ENCODE measurements at places on chromosomes 6 and 20. TPM values are rescaled to one million over a fixed set of nuclear protein-coding genes. Genes with fewer than 3 reads are reported as not detected.
A peak's percentile ranks its signal among the peaks of the same experiment; 100 is the strongest.

DNA sequence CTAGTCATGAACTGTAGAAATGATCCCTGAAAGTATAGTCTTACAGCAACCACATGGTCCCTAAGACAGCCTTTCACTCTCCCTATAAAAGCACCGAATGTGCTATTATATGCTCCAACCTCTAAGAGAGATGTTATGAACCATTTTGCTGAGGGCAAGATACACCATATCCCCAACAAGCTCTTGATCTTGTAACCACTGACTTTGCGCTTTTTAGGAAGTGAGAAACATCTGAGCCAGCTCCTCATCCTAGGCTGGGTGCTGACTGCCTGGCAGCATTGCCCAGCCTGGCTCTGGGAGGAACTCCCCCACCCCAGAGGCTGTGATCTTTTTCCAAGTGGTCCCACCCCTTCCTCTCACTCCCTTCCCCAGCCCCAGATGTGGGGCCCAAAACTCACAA lies 3.1 kb upstream of the EMILIN3 start:
- no peak overlapping the region for H3K4me3 ChIP-seq
- peaks cover 36% of the 10 kb centered on the region for H3K27me3 ChIP-seq
- peaks cover 4% of the 10 kb centered on the region for H3K4me1 ChIP-seq
- H3K27ac ChIP-seq: no peak overlapping the region

- no peaks in the 10 kb centered on the region for H3K4me1 ChIP-seq
- no peak for DNase-seq
- H3K27me3 ChIP-seq: no peaks in the 10 kb centered on the region
- no peak overlapping the region for H3K4me3 ChIP-seq
- H3K36me3 ChIP-seq: no peaks in the 10 kb centered on the region
Observed at GRCh38 chr20:53001498-53002301, 29.5 kb downstream of the TSHZ2 start.

DNA sequence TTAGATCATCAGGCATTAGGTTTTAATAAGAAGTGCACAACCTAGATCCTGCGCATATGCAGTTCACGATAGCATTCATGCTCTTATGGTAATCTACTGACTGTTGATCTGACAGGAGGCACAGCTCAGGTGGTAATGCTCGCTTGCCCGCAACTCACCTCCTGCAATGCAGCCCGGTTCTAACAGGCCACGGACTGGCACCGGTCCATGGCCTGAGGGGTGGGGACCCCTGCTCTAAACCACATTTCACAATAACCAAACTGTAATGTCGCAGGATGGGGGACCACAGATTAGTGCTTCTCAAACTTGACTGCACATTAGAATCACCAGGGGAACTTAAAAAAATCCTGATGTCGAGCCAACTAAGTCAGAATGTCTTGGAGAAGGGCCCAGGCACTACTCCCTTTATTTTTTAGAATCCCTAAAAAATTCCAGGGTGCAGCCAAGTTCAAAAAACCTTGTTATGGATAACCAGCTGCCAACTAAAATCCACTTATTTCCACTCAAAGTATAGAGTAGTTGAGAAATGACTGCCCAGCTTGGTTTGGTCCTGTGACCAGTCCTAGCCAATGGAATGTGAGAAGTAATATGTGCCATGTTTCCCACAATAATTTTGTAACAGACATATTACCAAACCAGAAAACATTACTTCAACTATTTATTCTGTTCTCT lies 3.1 kb downstream of the SHPRH start:
- DNase-seq: no peak
- no peak overlapping the region for H3K27ac ChIP-seq
- H3K4me3 ChIP-seq: no peak overlapping the region
- no peaks in the 10 kb centered on the region for H3K36me3 ChIP-seq
- H3K4me1 ChIP-seq: peaks cover 38% of the 10 kb centered on the region

DNA sequence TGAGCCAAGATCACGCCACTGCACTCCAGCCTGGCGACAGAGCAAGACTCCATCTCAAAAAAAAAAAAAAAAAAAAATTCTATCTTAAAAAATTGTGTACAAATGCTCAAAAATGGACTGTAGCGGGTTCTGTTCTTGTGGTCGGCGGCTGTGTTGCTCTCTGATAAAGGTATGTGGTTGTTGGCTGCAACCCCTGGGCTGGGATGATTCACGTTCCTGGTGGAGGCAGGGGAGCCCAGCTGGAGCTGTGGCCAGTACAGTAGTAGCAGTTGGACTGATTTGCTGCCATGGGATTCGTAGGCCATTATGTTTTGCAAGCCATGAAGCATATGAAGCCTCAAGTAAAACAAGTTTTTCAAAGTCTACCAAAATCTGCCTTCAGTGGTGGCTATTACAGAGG lies 22.3 kb downstream of the MDN1 start:
- no peak for DNase-seq
- no peaks in the 10 kb centered on the region for H3K27me3 ChIP-seq
- no peak overlapping the region for H3K4me3 ChIP-seq
- H3K4me1 ChIP-seq: no peaks in the 10 kb centered on the region

DNA sequence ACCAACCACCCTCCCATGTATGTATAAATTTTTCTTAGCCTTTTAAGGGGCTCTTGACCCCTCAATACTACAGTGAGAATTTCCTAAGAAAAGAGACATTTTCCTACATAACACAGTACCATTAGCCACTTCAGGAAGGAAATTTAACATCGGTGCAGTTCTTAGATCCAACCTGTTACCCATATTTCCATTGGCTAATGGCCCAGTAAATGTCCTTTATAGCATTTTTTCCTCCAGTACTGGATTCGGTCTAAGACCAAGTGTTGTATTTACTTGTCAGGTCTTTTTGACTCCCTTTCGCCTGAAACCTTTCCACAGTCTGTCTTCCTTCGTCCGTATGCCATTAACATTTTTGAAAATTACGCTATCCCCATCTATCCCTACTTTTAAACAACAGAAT lies 173.4 kb upstream of the PMEPA1 start:
- H3K4me1 ChIP-seq: no peaks in the 10 kb centered on the region
- no peak for DNase-seq
- H3K27ac ChIP-seq: no peak overlapping the region
- no peaks in the 10 kb centered on the region for H3K27me3 ChIP-seq

GRCh38 chr20:17562804-17563305 lies 7.0 kb upstream of the DSTN start:
- H3K4me1 ChIP-seq: peaks cover 28% of the 10 kb centered on the region
- no peaks in the 10 kb centered on the region for H3K27me3 ChIP-seq
- peak; percentile 63 for DNase-seq
- peak overlapping the region; percentile 65 for H3K27ac ChIP-seq

GRCh38 chr6:95248499-95248898 lies 328.8 kb upstream of the MANEA start:
- no peaks in the 10 kb centered on the region for H3K4me1 ChIP-seq
- no peak for DNase-seq
- no peak overlapping the region for H3K27ac ChIP-seq
- H3K27me3 ChIP-seq: no peaks in the 10 kb centered on the region
- H3K4me3 ChIP-seq: no peak overlapping the region

Gene TSPO2
- not detected for total RNA-seq

Gene PTCRA
- 9.8 TPM for total RNA-seq

Gene FOXC1
- total RNA-seq: 2.3 TPM

Gene SMIM13
- total RNA-seq: 7.9 TPM

Gene CD83
- 25.0 TPM for total RNA-seq

Gene TRIM10
- not detected for total RNA-seq

Gene HTR1E
- not detected for total RNA-seq

Gene RRP36
- total RNA-seq: 35.3 TPM

Gene RPS10
- total RNA-seq: 956 TPM

Gene SAMD10
- total RNA-seq: 3.6 TPM
